ENCODE measurements at places on chromosomes 5 and 9. TPM values are rescaled to one million over a fixed set of nuclear protein-coding genes. Genes with fewer than 3 reads are reported as not detected.

Gene ARHGEF39
- polyA plus RNA-seq = 4.9 TPM

Gene CAMK4
- polyA plus RNA-seq = 4.1 TPM

Gene OR13J1
- not detected for polyA plus RNA-seq

Gene CCDC152
- 2.1 TPM for polyA plus RNA-seq

Gene PCDHGA11
- polyA plus RNA-seq = 0.18 TPM

Gene LRRTM2
- polyA plus RNA-seq = 0.38 TPM

Gene SLC34A3
- polyA plus RNA-seq = not detected

Gene TRAF1
- polyA plus RNA-seq = 1.2 TPM

Gene FRMPD1
- polyA plus RNA-seq = not detected
